HL-60 (cell line): ENCODE measurements at places on chromosomes 16 and 17.

DNA sequence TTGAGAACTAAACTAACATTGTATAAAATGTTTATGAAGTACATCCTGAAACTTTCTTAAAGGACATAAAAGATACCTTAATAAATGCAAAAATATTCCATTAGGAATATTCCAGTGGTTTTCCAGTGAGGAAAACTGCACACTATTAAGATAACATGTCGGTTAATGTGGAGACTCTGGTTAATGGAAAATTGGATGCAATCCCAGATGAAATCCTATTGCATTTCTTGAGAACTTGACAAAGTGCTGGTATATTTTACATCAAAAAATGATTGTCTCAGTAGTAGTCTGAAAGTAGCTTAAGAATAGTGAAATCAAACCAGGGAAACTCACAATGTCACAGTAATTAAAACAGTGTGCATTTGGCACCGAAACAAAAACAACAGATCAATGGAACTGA is 202.5 kb upstream of the MON1B start:
- no peak for DNase-seq

GRCh38 chr17:39813631-39814030 is 50.5 kb downstream of the IKZF3 start:
- no peak for DNase-seq

DNA sequence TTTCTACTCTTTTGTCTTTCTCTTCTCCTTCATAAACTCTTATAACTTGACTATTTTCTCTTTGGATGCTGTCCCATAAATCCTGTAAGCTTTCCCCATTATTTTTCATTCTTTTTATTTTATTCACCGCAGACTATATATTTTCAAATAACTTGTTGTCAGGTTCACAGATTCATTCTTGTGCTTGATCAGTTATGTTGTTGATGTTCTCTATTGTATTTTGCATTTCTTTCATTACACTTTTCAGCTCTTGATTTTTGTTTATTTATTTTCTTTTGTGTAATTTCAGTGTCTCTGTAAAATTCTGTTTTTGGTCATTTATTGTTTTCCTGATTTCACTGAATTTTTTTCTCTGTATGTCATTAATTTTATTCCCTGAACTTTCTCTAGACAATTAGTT is 49.2 kb downstream of the EFCAB13 start:
- no peak for DNase-seq

- peak; percentile 27 for DNase-seq
Measured at GRCh38 chr17:13306310-13306962, 288.6 kb upstream of the ELAC2 start.

- DNase-seq = no peak
Measured at GRCh38 chr17:62093188-62094155, 28.4 kb upstream of the MED13 start.
